Fibroblast of villous mesenchyme (primary cell): ENCODE measurements at places on chromosomes 4 and X.

GRCh38 chrX:48715876-48716502 lies 19.5 kb downstream of the SUV39H1 start:
- DNase-seq: no peak

GRCh38 chr4:102594000-102594399 lies 92.8 kb downstream of the NFKB1 start:
- no peak for DNase-seq

DNA sequence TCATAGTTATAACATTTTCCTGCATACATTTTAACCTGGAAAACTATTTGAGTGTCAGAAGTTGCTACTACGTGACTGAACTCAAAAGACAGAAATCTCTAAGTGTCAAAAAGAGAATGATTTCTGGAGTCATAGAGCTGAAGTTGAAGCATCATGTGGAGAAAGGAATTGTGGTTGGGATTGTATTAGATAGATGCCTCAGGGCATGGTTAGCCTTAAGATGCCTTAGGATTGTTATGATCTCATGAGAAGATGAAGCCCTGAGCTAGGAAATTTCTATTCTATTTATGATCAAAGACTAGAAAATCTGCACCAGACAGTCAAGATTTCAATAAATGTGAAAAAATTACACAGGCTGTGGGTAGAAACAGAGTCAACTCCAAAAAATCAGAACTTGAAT lies 20.2 kb downstream of the EPGN start:
- peak; percentile 23 for DNase-seq

GRCh38 chr4:176150356-176150682 lies 45.1 kb downstream of the SPATA4 start:
- DNase-seq: peak; percentile 51

DNA sequence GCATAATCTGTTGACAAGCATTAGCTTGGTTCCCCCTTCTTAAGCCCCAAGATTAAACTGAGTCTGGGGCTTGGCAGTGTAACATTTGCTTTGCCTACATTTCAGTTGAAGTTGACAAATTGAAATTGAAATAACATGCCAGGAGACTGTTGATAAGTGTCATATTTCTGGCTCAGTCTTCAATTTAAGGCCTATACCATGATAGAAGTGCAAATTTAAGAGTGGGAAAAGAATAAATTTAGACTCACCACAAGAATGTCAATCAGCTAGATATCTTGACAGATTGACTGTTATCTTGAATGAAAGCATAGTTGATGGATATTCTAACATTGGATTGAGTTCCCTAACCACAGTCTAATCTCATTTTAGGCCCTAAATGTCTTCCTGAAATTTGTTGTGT lies 117.6 kb downstream of the MAGEB17 start:
- no peak for DNase-seq

GRCh38 chrX:44908827-44909226 lies 35.8 kb downstream of the KDM6A start:
- no peak for DNase-seq

- DNase-seq: peak; percentile 58
These were observed 11.6 kb downstream of the POLR2B start for GRCh38 chr4:56990109-56990905.

DNA sequence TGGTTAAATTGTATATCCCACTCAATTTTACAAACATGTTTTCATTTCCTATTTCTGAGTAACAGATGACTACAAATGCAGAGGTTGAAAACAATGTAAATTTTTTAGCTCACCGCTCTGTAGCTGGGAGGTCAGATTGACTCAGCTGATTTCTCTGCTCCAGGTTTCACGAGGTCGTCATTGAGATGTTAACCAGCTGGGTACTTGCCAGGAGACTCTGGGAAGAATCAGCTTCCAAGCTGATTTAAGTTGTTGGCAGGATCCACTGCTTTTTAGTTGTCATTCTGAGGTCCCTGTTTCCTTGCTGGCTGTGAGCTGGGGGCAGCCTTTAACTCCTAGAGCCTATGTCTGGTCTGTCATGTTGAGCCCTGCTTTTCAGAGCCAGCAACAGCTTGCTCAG lies 864.3 kb upstream of the AGA start:
- no peak for DNase-seq

GRCh38 chr4:159229164-159229563 lies 126.3 kb downstream of the RAPGEF2 start:
- DNase-seq: peak; percentile 87

DNA sequence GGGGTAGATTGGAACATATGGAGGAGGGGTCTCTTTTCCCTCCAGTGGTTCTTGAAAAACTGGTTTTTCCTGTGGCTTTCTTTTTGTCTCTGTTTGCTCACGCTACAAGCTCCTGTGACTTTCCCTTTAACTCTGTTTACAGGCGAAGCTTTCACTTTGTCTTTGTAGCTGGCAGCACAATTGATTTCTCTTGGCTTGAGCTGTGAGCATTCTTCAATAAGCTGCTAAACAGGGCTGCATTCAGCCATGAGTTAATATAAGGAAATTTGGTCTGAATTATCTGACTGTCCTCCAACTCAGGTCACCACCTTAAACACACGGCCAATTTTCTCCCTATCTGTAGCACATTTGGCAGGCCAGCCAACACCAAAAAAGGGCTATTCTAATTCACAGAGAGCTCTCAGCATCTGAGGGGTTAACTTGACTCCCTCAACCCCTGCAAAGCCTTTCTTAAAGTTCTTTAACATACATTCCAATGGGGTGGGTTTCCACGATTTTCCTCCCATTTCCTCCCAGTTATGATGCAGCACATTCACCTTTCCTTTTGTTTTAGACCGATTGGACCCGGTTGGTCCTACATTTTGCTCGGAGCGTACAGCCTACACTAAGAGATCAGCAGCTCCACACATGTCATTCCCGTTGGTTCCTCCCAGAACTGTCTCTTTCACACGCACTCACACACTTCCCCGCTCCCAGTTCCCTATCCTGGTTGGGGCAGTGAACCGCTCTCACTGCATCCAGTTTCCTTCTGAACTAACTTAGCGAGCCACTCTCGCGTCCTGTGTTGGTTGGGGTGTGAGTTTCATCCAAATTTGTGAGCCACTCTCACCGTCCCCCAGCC lies 45.4 kb downstream of the UGT2A3 start:
- no peak for DNase-seq

GRCh38 chr4:140884431-140885058 lies 128.4 kb upstream of the TBC1D9 start:
- peak; percentile 74 for DNase-seq
